ENCODE measurements at places on chromosomes 2 and 18.

GRCh38 chr18:69246027-69246426, 154.7 kb upstream of the DOK6 start:
- no peak for DNase-seq

GRCh38 chr2:15945909-15946705, 5.8 kb downstream of the MYCN start:
- no peak for DNase-seq

- no peak for DNase-seq
Measured at GRCh38 chr2:64963719-64964118, 25.5 kb upstream of the SLC1A4 start.

GRCh38 chr2:64142741-64143168, 1.5 kb downstream of the PELI1 start:
- DNase-seq: no peak

GRCh38 chr2:203918839-203919238, 17.7 kb upstream of the ICOS start:
- DNase-seq: no peak

Data from NCI-H2107 (cell line).